ENCODE measurements at places on chromosomes 13 and 19. TPM values are rescaled to one million over a fixed set of nuclear protein-coding genes. Genes with fewer than 3 reads are reported as not detected.

Gene PTPRH
- 0.54 TPM for total RNA-seq

Gene OR4F17
- not detected for total RNA-seq

Gene CYTH2
- total RNA-seq, result 29.8 TPM

Gene FKRP
- 13.9 TPM for total RNA-seq

GRCh38 chr13:93603043-93603442 lies 376.4 kb downstream of the GPC6 start:
- no peak for DNase-seq

DNA sequence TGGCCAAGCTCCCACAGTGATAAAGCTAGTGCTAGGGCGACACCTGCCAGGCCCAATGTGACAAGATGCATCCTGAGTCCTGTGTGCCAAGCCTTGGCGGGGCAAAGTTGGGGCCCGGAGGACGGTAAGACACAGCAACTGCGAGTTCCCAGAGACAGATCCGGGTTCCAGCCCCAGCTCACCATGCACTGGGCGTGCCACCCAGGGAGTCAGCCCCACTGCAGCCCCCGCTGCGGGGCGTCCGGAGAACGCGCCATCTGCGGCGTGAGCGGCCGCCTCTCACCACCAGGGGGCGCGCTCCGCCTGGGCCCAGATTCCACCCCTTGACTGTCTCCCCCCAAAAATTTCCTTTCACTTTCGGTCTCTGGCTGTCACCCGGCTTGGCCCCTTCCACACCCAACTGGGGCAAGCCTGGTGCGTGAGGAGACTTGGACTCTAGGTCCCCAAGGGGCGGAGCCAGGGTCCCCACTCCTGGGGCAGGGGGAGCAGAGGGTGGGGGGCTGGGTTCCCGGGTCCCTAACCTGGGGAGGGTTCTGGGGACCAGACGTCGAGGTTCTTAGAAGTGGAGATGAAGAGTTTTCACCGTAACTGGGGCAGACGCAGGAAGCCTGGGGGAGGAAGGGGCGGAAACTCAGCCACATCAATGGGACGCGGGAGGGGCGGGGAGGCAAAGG lies at the start of gene FLT3LG:
Gene FLT3LG (plus strand): TSS at position 348 of the 674 bp plus-strand sequence. CDS start 425 bp downstream, outside the sequence.
- peak; percentile 87 for DNase-seq

- DNase-seq, result no peak
Observed at GRCh38 chr13:56923626-56924140, 217.0 kb upstream of the PRR20A start.

- DNase-seq, result peak; percentile 66
Observed at GRCh38 chr19:12090807-12091206, 26.3 kb downstream of the ZNF844 start.

Measured in Right ventricle myocardium superior (tissue), 1 donor.